GM03348 (cell line): ENCODE measurements at places on chromosomes 16 and 17.

DNA sequence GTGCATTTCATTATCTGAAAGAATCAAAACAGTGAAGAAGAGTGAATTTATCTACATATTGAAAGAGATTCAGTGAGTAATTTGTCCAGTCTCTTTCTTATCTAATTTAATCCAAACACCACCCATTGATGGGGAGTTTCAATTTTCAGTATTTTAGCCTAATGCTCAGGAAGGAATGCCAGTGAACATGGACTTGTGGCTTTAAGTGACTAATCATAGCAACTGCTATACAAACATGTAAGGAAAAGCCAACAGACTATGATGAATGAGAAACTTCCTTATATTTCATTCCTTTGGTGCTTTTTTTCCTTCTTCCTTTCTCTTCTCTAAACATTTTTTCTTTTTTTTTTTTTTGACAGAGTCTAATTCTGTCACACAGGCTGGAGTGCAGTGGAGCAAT lies 885.8 kb downstream of the KCNJ2 start:
- no peak for DNase-seq

DNA sequence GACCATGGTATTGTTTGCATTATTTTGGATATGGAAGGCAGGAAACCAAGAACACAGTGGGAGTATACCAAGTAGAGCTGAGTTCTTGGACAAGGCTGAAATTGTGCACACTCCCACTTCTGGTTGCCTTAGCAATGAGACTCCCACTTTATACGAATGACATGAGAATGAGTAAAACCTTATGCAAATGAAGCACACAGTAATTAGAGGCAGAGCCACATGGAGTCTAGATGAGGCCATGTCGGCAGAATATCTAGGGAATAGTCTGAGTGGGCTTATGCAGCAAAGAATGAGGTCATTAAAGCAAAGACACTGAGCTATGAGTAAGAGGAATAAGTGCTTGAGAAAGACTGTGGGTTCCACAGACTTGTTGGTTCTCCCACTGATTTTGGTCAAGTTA lies 178.7 kb downstream of the GRIN2A start:
- no peak for DNase-seq

- peak; percentile 50 for DNase-seq
Observed at GRCh38 chr16:11190588-11191560, 65.1 kb downstream of the SOCS1 start.

- peak; percentile 47 for DNase-seq
Observed at GRCh38 chr17:64411999-64412771, 21.5 kb upstream of the PECAM1 start.

- no peak for DNase-seq
Observed at GRCh38 chr16:53045341-53046220, 7.1 kb downstream of the CHD9NB start.

- no peak for DNase-seq
Observed at GRCh38 chr17:9209347-9209746, 188.0 kb downstream of the NTN1 start.

GRCh38 chr17:9002227-9002605 lies 19.1 kb upstream of the NTN1 start:
- no peak for DNase-seq

GRCh38 chr16:89313583-89313982 lies 96.1 kb downstream of the ZNF778 start:
- DNase-seq, result no peak

DNA sequence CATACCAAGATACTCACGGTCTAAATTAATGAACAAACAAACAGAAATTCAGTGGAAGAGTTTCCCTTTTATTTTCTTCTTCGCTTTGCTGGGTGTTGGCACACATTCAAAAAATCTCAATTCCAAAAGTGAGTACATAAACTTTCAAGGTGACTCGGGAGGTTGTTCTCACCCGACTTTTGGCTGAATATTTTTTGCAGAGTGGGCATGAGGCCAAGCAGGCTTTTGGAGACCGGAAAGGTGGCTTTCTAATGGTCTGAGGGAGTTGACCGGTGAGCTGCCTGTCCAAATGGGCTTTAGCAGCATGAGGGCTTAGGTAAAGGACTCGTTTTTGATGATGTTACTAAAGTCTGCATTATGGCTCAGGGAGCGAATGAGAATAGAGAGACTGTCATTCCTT lies 318.7 kb downstream of the CPPED1 start:
- DNase-seq, result no peak

DNA sequence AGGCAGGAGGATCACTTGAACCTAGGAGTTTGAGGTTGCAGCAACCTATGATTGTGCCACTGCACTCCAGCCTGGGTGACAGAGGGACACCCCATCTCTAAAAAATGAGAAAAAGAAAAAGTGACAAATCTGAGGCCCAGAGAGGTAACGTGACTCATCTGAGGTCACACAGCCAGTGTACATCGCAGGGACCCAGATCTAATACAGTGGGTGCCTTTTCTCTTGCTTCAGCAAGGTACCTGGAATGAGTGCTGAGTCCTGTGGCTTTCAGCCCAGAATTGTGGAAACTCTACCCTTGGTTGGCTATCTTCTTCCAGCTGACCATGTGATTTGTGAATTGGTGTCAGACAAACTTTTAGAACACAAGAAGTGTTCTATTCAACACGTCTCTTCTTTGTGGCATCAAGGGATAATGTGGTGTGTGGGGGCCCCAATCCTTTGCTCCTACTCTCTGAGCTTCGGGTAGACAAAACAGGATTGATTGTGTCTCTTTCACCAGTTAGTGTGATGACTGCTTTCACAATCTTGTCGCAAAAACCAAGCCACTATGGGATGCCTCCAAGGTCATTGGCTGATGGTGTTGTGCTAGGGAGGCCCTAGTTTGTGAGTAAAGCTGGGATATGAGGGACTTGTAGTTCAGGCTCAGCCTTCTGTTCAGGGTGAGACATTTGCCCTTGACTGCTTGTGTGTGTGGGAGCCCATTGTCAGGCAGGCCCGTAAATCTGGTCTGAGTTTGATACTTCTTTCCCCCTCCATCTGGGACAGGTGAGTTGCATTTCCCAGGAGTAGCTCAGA lies 71.0 kb downstream of the MSI2 start:
- no peak for DNase-seq

- no peak for DNase-seq
Observed at GRCh38 chr17:34989473-34989872, 9.2 kb downstream of the LIG3 start.

- DNase-seq, result no peak
Observed at GRCh38 chr16:14187517-14188338, 116.6 kb downstream of the MRTFB start.

DNA sequence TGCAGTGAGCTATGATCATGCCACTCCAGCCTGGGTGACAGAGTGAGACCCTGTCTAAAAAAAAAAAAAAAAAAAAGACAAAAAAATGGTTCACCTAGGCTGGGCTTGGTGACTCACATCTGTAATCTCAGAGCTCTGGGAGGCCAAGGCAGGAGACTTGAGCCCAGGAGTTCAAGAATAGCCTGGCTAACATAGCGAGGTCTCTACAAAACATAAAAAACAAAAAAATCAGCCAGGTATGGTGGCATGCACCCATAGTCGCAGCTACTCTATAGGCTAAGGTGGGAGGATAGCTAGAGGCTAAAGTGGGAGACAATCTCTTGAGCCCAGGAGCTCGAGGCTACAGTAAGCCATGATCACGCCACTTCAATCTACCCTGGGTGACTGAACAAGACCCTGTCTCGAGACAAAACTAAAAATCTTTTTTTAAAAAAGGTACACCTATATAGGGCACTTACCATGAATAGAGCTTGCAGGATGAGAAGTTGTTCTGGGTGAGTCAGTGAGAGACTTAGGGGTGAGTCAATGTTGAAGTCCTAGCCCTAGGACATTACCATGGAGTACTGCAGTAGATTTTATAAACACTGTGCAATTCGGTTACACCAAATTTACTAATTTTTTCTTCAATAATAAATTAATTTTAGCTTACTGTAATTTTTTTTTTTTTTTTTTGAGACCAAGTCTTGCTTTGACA lies 19.0 kb downstream of the USP32 start:
- peak; percentile 40 for DNase-seq
